ENCODE measurements at places on chromosomes 12 and 14.

DNA sequence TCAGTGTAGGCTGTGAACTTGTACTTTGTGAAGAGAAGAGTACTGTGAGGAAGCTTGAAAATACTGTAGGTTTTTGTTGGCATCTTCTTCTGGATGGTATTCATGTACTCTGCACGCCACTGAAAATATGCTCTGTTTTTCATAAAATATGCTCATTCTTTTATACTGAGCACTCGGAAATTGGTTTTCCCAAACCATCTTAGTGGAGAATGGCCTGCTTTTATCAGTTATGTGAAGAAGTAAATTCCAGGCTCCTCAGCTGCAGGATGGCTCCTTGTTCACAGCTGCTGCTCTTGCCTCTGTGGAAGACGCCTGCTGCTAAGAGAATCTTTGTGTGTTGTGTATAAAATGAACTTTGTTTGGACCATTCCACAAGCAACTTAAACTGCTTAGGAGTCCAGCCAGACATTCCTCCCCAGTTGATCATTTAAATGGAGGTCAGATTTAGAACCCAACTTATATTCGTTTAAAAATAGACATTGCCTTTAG, 443.5 kb upstream of the RGS6 start:
- DNase-seq, result no peak

DNA sequence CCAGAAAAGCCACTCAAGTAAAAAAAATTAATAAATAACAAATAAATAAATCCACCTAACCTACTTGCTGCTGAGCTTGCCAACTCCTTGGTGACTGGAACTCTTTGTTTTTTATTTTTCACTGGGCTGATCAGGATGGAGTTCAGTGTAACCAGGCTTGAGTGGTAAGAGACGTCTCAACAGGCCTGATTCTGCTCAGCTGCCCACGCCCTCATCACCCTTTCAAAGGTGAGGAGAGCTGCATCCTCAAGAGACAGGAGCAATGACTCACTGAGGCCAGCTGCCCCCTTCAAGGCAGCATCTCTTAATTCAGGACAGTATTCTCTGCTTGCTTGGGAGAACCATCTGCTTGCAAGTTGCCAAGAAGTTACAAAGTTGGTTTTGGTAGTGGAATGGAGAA, 111.9 kb upstream of the CPM start:
- DNase-seq, result peak; percentile 30

GRCh38 chr12:32895688-32896431, 717 bp downstream of the PKP2 start:
- DNase-seq, result peak; percentile 43

DNA sequence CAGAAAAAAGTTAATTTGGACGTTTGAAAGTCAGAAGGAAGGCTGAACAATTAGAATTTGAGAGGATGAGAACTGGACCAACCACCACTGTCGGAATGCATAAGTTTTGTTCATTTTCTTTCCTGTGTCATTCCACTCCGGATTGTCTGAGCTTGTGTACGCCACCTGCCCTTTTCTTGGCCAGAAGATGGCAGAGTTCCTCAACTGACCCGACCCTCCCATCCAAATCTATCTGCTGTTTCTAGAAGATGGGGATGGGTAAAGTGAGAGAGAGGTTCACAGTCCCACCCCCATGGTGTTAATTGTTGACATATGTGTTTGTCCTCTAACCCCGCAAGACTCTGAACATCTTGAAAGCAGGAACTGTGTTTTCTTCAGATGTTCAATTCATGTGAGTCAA, 388.0 kb downstream of the VRK1 start:
- peak; percentile 13 for DNase-seq

GRCh38 chr14:96042248-96042930, 3.2 kb downstream of the C14orf132 start:
- no peak for DNase-seq

DNA sequence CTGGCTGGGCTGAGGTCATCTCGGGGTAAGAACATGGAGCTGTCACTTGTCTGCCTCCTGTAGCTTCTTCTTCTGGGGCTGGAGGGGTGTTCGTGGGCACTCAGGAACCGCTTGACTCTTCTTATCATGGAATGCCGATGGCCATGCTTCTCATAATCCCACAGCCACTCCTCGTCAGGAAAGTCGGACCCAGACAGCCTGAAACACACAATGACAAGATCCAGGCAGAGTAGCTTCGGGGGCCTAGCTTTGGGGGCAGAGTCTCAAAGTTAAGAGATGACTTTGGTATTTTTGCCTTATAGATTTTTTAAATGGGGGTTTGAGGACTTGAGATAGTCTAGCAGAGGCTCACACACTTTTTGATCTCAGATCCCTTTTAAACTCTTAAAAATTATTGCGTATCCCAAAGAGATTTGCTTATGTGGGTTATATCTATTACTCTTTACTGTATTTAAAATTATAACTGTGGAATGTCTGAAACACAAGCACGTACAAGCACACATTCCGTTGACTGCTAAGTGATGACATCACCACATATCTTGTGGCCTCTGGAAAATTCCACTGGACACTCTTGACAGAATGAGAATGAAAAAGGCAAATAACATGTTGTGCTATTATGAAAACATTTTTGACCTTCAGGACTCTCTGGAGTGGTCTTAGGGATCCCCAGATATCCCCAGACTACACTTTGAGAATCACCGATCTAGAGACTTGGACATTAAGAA, 43.3 kb downstream of the BEST3 start:
- DNase-seq, result peak; percentile 72

DNA sequence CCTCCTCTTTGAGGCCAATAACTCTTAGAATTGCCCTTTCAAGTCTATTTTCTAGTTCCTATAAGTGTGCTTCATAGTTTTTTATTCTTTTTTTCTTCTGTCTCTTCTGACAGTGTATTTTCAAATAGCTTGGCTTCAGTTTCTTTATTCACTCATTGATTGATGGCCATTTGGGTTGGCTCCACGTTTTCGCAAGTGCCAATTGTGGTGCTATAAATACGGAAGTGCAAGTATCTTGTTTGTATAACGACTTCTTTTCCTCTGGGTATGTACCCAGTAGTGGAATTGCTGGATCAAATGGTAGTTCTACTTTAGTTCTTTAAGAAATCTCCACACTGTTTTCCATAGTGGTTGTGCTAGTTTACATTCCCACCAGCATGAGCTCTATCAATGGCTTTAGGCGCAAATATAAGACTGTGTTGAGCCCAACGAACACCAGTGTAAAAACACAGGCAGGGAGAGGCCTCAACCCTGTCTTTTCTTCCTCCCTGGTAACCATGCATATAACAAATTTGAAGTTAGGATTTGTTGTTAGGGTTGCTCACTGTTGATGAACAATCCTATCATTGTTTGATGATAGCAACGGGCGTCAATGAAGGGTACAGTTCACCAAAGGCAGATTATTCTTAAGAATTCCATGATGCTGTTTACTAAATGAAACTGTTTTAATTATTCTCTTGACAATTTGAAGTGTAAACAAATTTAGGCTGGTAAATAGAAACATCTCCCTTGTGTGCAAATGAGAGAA, 13.3 kb upstream of the LMNTD1 start:
- no peak for DNase-seq

- DNase-seq, result no peak
These were observed 3.3 kb downstream of the KIF26A start for GRCh38 chr14:104141621-104142091.

- DNase-seq, result no peak
These were observed 52.5 kb upstream of the RIN3 start for GRCh38 chr14:92460916-92461579.

- DNase-seq, result no peak
These were observed 519.1 kb upstream of the FOXG1 start for GRCh38 chr14:28247491-28247890.

- no peak for DNase-seq
These were observed 89.0 kb downstream of the RFX4 start for GRCh38 chr12:106671840-106672239.

DNA sequence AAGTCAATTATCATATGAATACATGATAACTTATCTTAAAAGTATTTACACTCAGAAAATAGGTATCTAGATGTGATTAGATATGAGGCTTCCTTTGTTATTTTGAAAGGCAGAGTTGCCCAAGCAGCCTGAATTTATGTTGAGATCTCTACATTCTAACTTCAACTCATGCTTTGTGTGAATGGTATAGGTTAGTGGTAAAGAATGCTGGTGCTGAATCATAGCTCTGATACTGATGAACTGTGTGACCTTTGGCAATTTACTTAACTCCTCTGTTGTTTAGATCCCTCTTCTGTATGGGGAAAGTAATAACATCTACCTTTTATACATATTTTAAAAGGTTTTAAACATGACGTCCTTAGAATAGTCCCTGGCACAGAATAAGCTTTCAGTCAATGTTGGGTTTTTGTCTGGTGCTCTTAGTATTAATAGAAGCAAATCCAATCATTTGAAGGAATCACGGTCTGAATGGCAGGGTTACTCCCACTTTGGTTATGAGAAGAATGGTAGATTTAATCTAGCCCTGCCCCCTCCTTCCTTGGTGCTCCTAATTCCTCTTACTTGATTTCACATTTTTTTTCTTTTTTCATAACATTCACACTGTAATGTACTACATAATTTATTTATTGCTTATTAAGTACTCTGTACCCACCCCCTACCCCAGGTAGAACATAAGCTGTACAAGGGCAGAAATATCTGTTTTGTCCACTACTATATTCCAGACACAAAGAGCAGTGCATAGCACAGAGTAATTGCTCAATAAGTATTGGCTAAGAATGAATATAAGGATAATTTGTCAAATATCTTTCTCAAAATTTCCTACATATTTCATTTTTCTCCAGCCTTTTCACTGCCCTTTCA, 203.3 kb upstream of the KRR1 start:
- DNase-seq, result peak; percentile 27

DNA sequence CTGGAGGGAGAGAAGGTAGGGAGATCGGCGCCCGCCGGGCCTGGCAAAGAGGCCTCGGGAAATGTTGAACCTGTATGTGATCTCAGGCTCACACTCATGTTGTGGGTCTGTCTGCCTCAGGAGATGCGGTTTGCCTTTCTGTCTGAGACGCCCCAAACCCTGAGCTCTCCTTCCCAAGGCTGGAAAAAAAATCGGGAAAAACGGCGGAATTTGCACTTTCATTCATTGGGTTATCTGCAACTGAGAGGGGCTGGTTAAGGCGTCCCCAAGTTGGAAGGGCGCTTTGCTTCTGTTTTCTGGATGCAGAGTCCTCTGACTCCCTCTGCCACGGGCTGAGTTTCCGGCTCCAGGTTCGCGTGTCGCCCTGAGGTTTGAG, 5.0 kb upstream of the HOXC9 start:
- no peak for DNase-seq

DNA sequence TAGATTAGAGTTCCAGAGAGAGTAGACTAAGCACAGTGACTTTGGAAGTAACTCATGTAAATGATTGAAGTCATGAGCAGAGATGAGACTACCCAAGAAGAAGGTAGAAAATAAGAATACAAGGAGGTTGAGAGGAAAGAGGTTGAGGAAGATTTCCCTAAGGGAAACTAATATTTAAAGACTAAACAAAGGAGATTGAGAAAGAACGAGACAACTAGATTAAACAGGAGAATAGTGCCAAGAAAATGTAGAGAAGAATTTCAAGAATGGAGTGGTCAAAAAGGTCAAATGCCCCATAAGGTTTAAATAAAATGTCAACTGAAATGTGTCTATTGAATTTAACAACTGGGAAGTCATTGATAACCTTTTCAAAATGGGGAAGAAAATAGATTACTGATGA, 59.0 kb downstream of the RPS29 start:
- DNase-seq, result no peak

DNA sequence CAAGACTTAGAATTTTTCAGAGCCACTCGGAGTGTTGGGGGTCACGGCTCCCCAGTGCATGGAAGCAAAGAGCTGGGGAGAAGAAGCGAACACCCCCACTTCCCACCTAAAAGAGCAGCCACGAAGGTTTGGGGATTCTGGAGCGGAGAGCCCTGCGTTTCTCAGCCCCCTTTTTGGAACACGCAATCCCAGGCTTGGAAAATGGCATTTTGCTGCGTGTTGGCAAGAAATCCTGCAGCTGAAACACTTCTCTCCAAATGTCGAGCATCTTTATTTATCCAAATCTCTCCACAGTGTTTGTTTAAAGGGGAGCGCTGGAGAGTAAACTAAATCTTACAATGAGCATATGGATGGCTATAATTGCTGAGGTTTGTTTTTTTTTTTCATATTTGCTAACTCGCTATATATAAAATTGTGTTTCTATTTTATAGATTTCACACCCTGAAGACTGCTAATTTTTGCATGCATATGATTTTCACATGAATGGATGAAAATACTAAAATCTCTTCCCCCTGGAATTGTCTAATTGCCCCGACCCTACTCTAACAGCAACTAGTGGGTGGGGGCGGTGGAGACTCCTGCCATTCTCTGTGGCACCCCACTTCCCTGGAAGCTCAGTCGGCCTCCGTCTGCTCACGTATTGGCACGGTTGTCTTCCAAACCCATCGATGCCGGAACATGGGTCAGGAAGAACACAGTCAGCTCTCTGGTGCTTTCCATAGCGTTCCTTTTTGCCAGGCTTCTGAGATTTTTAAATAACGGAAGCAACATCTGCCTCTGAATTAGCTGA, 120.5 kb downstream of the GCH1 start:
- no peak for DNase-seq

DNA sequence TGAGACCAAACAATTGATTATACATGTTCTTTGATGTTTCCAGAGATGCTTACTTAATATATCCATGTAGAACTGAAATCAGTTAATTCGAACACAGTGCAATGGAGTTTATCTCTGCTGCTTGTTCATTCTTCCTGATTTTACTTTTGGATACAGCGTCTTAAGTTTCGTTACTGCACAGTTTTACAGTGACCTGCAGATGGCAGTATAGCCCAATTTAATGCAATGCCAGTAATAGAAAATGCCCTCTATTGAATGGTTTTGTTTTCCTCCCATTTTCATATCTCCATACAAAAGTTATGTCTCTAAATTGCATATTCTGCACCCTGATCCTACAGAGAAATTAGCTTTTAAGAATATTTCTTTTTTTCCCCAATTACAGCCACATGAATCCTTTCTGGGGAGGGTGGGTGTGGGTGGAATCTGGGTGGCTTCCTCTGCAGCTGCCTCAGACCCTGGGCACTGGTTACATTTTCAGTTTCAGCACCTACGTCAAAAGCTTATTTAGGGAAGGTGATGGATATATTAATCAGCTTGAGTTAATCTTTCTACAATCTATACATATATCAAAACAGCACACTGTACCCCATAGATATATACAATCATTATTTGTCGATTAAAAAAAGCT, 101.1 kb upstream of the DCD start:
- peak; percentile 55 for DNase-seq

- DNase-seq, result no peak
These were observed 31.2 kb downstream of the FBRSL1 start for GRCh38 chr12:132521200-132521580.

- no peak for DNase-seq
These were observed 778 bp downstream of the DNM1L start for GRCh38 chr12:32679920-32680237.

Measured in RWPE1 (cell line).